ENCODE measurements at places on chromosomes 2 and 18. TPM values are rescaled to one million over a fixed set of nuclear protein-coding genes. Genes with fewer than 3 reads are reported as not detected.
A peak's percentile ranks its signal among the peaks of the same experiment; 100 is the strongest.

- DNase-seq, result no peak
Measured at GRCh38 chr18:27313678-27314077, 128.6 kb upstream of the CHST9 start.

DNA sequence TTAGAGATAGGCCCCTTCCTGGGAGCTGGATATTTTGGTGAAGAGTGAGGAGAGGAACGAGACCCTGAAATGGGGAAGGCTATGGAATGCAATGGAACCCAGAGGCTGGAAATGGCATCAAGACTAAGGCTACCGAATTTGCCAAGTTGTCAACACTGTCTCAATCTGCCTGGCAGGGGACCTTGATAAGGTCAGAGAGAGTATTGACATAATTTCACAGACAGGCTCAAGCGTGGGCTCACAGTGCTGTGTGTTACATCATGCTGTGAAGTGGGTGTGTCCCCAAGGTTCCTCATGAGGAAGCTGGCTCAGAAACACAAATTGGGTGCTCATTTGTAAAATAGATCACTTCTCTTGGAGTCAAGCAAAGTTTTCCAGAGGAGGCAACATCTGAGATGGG, 51.8 kb upstream of the CYRIA start:
- DNase-seq, result no peak

GRCh38 chr2:29113027-29113686, 2.1 kb upstream of the CLIP4 start:
- DNase-seq, result no peak

DNA sequence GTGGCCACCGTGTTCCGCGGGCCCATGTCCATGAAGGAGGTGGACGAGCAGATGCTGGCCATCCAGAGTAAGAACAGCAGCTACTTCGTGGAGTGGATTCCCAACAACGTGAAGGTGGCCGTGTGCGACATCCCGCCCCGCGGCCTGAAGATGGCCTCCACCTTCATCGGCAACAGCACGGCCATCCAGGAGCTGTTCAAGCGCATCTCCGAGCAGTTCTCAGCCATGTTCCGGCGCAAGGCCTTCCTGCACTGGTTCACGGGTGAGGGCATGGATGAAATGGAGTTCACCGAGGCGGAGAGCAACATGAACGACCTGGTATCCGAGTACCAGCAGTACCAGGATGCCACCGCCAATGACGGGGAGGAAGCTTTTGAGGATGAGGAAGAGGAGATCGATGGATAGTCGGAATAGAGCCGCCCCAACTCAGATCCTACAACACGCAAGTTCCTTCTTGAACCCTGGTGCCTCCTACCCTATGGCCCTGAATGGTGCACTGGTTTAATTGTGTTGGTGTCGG, 17.7 kb downstream of the TUBB6 start:
- DNase-seq, result no peak

DNA sequence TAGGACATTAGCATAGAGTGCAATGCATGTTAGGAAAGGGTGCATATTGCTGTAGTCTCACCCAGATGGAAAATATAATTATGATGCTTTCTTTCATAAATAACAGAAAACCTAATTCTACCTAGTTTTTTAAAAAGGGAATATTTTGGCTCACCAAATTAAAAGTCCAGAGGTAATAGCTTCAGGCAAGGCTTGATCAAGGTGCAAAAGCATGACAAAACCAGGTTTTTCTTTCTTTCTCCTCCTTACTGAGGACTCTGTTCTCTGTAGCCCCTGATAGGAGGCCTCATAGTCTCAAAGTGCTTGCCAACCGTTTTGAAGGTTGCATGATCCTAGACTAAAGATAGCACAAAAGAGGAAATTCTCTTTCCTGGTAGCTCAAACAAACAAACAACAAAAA, 349.9 kb downstream of the CTNNA2 start:
- DNase-seq, result no peak

GRCh38 chr18:8989017-8989416, 113.5 kb upstream of the NDUFV2 start:
- no peak for DNase-seq

DNA sequence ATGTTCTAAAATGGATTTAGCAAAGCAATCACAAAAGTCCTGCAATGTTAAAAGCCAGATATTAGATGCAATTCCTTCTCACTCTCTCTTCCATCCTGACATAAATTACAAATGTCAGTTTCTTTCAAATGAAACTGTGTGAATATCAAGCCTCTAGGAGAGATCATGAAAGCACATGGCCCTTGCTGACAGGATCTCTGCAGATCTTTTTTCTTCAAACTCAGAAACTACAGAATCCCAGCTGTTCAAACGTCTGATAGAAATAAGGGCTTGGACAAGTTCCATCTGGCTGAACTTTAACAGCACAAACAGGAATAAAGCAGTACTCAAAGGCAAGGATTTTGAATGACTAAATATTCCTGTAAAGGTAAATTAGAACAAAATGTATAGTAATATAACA, 47.6 kb downstream of the PDE1A start:
- DNase-seq, result peak; percentile 27

GRCh38 chr2:28134857-28135256, 244.3 kb downstream of the BABAM2 start:
- DNase-seq, result no peak

DNA sequence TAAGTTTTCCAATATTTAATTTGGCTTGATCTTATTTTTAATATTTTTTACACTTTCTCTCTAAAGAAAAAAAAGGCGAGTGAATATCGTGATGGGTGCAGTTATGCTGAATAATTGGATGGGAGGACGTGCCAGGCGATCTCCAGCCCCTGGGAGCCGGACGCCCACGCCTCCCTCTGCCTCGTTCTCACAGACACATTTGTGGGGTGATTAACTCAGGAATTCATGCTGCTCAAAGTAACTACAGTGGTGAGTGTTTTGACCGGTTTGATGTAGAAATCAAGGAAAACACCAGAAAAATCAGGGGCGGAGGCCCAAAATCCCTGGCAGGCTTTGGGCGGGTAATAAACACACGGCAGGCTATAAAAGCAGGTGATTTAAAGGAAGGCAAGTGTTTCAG, 736.8 kb upstream of the SALL3 start:
- no peak for DNase-seq

GRCh38 chr18:36545821-36546427, 248.4 kb downstream of the FHOD3 start:
- no peak for DNase-seq

GRCh38 chr2:108436976-108437375, 12.0 kb upstream of the GCC2 start:
- DNase-seq, result no peak

GRCh38 chr2:47510745-47511144, 107.8 kb downstream of the MSH2 start:
- DNase-seq, result no peak

GRCh38 chr2:117801826-117802225, 12.7 kb upstream of the DDX18 start:
- DNase-seq, result no peak

DNA sequence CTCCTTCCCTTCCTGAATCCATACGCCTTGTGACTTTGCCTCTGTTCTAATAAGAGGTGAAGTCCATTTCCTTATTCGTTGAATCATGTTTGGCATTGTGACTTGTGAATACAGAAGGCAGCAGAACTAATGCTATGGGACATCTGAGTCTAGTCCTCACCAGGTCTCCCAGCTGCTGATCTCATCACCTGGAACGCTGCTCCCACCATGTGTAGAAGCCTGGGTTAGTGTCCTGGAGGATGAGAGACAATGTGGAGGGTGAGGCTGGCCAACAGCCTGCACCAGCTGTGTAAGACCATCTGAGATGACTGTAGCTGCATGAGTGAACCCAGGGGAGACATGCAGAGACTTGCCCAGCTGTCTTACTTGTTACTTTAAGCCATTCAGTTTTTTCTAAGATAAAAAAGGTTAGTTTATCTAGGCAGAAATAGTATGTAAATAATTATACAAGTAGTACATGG, 3.5 kb upstream of the HAAO start:
- no peak for DNase-seq

GRCh38 chr2:85999061-85999831, 106.4 kb downstream of the POLR1A start:
- DNase-seq, result no peak

- DNase-seq, result no peak
Measured at GRCh38 chr18:692824-693223, 19.6 kb downstream of the ENOSF1 start.

DNA sequence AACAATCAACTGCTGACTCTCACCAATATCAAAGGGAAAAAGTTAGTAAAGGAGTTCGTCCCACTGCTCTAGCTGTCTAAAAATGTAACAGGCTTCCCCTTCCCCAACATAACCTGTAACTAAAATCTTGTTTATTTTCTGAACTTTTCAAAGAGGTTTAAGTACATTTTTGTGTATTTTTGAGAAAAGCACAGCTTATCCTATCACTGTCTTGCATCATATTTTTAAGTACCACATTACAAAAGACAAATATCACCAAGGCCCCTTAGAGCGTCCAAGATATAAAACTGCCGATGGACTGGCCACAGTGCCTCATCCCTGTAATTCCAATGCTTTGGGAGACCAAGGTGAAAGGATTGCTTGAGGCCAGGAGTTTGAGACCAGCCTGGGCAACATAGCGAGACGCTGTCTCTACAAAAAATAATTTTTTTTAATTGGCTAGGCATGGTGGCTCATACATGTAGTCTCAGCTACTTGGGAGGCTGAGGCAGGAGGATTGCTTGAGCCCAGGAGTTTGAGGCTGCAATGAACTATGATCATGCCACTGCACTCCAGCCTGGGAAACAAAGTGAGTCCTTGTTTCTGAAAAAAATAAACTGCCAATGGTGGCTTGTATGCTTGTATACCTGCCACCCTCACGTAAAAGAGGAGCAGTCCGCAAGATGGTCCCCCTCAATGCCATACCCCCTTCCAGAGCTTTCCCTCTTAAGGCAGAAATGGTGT, 21.2 kb upstream of the LAPTM4A start:
- DNase-seq, result no peak

GRCh38 chr2:161418715-161419637, 2.9 kb downstream of the TBR1 start:
- DNase-seq, result peak; percentile 77

DNA sequence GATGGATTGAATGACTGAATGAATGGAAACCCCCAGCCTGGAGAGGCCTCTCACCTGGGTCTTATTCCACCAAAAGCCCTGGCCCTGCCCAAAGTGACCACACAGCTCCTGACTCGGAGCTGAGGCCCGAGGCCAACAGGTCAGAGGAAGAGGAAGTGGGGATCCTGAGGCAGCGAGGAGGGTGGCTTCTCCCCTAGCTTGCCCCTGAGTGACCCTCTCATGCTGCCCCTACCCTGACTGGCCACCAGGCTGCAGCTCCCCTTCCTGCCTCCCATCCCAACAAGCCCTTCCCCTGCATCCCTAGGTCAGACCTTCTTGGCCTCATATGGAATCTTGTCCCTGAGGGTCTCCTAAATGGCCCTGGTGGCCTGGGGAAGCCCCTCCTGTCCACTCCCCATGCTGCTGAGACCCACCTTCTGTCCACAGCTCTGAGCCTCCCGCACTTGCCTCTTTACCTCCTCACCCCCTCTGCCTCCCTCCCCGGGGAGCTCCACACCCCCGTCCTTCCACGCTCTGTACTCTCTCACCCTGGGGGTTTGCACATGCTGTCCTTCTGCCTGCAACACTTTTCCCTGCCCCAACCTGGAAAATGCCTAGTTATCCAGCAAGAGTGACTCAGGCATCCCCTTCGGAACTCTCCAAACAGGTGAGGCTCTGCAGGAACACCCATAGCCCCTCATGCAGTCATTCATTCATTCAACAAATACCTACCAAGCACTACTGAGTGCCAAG, 134.8 kb upstream of the HDAC4 start:
- DNase-seq, result no peak

DNA sequence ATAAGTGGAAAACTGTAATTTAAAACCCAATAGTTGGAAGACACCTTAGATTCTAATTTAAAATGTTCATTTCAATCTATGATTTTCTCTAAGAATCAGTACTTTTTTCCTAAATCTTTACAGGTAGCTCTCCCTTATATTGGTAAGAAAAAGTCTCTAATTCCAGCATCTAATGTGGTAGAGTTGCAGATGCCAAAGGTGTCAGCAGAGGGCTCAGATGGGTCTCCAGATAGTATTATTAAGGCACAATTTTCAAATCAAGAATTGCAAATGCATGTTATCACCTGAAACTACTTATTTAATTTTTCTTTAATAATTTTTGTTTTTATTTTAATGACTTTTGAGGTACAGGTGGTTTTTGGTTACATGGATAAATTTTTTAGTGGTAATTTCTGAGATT, 25.5 kb upstream of the ITGA4 start:
- no peak for DNase-seq

GRCh38 chr2:121910139-121910538, 154.7 kb downstream of the TSN start:
- no peak for DNase-seq

GRCh38 chr18:49813069-49813318, 339 bp downstream of the ACAA2 start:
- no peak for DNase-seq

GRCh38 chr2:159873258-159873657, 75.2 kb upstream of the CD302 start:
- DNase-seq, result no peak

- DNase-seq, result peak; percentile 3
Measured at GRCh38 chr2:165898381-165898780, 55.2 kb downstream of the TTC21B start.

- DNase-seq, result no peak
Measured at GRCh38 chr18:47644896-47645295, 285.6 kb downstream of the SMAD2 start.

DNA sequence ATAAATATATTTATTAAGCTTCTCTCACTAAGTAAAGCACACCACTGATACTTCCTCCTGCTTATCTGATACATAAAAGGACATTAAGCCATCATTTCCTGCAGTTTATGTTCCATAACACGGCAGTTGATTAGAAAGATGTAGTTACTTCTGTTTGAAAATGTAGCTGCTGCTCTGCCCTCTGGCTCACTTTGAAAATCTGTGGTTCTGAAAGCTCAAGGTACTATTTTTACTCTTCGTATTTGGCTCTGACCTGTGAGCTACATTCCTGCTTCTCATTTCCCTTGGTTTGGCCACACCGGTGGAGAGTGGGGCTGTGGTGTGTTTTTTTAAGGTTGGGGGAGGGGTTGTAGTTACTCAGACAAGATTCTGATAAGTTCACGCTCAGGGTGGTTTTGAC, 12.8 kb upstream of the TTN start:
- no peak for DNase-seq

GRCh38 chr2:70750320-70750719, 17.7 kb downstream of the ADD2 start:
- no peak for DNase-seq

The C2orf81 gene
- 1.2 TPM for polyA plus RNA-seq

The CAPN14 gene
- 0.08 TPM for polyA plus RNA-seq

The EPHA4 gene
- polyA plus RNA-seq, result 0.73 TPM

The LRRC30 gene
- not detected for polyA plus RNA-seq

The SERPINB3 gene
- not detected for polyA plus RNA-seq

The BOLL gene
- not detected for polyA plus RNA-seq

The STARD6 gene
- polyA plus RNA-seq, result not detected

The CKAP2L gene
- 2.9 TPM for polyA plus RNA-seq

The ITGA6 gene
- polyA plus RNA-seq, result 25.9 TPM

The PAIP2B gene
- 0.20 TPM for polyA plus RNA-seq

The OSR1 gene
- 48.7 TPM for polyA plus RNA-seq

Data from SK-N-SH (cell line).